ENCODE measurements at places on chromosomes 3 and 15.

- DNase-seq = no peak
Measured at GRCh38 chr15:77528290-77528967, 104.3 kb downstream of the LINGO1 start.

DNA sequence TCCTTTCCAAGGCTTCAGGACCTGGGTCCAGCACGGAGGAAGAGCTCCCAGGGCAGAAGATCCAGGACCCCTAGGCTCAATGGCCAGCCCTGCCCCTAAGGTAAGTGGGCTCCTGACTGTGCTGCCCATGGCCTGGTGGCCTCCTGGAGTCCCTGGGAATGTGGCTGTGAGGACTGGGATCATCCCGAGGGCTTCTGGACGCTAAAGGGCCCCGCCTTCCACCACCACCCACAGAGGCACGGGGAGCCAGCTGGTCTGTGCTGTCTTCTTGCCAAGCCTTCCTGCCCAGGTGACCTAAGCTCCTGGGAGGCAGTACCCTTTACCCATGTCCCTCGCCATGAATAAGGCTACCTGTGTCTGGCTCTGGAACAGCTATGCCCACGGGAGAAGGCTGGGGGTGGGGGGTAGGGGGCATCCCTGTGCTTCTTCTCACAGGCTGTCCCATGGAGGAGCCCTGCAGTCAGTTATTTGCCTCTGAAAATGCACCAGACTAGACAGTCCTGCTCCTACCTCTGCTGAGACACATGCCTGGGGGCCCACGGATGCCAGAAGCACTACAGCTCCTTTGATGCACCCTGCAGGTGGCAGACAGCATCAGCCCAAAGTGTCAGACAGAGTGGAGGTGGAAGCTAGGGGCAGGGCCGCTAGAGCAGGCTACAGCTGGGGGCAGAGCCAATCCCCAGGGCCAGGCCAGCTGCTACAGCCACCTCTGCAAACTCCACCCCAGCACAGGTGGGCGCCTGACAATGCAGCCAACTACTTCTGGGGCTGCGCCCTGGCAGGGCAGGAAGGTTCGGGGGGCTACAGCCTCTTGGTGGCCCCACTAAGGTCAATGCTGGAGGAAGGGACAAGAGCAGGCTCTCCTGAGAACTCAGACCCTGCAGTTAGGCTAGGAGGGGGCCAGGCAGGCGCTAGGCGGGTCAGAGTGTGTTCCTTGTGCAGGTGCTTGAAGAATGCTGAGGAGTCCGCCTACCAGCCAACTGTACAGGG, 90.9 kb downstream of the SEC22A start:
- no peak for DNase-seq

DNA sequence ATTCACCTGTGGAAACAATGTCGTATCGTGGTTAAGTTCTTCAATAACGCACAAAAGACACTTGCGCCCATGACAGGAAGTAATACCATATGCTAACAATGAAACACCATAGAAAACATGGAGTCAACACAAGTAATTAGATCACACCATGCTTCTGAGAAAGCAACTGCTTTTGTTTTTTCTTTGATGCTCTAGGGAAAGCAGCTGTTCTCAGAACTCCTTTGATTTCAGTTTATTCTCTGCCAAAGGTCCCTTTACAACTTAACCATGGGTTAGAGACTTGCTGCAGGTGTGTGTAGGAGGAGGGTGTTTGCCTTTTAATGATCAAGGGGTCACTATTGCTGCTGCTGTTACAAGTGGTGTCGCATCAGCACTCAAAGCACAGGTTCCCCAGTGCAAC, 324.0 kb upstream of the SLCO3A1 start:
- no peak for DNase-seq

GRCh38 chr15:36845270-36845669, 255.1 kb downstream of the MEIS2 start:
- no peak for DNase-seq

DNA sequence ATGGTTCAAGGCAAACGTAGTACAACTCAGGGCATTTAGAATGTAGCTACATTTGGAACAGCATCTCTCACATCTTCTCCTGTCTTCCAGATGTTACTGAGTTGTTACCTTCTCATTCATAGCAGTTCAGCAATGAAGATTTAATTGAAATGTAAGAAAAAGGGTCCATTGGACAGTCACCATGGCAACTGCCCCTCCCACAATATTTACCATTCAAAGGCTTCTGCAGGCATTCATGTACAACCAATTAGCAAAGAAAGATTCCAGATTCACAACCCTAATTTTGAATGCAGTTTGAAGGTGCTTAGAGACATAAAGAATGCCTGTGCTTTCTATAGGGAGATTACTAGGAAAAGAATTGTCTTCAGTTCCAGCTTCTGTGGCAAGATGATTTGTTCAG, 22.2 kb downstream of the SCN11A start:
- DNase-seq = no peak

DNA sequence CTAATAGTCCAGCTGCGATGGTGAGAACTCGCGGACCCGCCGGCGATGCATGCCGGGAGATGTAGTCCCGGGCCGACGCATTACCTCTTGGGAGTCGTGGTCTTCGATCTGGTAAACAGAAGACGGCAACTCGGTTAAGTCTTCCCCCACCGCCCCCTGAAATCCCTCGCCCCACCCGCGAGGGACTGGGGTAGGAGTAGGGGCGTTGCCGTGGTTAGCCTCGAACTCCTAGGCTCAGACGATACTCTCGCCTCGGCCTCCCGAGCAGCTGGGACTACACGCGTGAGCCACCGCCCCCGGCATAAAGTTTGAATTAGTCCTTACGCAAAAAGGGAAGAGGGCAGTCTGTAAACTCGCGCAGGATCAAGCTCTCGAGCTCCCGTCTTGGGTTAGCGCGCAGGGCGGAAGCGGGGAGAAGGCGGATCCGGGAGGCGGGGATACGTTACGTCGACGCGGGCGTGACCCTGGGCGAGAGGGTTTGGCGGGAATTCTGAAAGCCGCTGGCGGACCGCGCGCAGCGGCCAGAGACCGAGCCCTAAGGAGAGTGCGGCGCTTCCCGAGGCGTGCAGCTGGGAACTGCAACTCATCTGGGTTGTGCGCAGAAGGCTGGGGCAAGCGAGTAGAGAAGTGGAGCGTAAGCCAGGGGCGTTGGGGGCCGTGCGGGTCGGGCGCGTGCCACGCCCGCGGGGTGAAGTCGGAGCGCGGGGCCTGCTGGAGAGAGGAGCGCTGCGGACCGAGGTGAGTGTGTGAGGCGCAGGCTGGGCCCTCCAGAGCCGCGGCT, at the start of gene RAD51:
TSS of gene RAD51 (plus strand) at position 487 of the 781 bp plus-strand sequence. CDS start 3,585 bp downstream, outside the sequence.
- peak; percentile 90 for DNase-seq

DNA sequence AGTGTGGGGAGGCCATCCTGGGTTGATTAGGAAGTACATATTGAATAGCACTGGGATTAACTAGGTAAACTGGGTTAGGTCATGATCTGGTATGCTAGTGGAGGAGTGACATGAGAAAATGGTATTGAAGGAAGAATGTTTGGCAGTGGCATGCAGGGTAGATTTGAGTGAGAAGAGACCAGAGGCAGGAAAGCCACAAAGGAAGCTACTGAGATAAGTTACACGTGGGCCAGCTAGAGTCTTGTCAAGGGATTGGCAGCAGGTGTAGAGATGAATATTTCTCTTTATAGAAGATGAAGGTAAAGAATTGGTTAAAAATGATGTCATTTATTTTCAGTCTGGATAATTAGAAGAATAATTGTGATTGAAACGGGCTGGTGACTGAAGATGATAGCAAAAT, 91.0 kb upstream of the TPRG1 start:
- no peak for DNase-seq

DNA sequence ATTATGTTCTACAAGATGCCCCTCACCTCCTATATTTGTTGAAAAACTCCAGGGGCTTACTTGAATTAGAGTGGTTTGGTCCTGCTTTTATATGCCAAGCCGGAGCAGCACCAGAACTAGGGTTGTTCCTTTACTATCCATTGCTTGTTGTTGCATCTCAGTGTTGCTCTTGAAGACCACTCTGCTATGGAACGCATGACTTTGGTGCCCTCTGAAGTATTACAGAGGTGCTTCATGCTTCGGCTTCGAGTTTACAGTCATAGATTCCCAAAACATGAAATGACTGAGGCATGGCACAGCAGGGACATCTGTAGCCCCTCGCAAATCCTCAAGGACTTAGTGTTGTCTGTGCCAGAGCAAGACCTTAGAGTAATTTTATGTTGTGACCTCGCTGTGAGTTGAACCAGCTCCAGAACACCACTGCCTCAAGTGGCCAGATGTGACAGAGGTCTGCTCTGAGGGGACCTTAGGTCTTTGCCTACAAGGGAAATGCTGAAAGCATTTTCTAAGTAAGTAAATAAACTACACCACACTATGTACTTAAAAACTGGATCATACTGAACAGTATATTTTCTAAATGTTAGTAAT, 67.2 kb upstream of the SIAH2 start:
- DNase-seq = no peak

DNA sequence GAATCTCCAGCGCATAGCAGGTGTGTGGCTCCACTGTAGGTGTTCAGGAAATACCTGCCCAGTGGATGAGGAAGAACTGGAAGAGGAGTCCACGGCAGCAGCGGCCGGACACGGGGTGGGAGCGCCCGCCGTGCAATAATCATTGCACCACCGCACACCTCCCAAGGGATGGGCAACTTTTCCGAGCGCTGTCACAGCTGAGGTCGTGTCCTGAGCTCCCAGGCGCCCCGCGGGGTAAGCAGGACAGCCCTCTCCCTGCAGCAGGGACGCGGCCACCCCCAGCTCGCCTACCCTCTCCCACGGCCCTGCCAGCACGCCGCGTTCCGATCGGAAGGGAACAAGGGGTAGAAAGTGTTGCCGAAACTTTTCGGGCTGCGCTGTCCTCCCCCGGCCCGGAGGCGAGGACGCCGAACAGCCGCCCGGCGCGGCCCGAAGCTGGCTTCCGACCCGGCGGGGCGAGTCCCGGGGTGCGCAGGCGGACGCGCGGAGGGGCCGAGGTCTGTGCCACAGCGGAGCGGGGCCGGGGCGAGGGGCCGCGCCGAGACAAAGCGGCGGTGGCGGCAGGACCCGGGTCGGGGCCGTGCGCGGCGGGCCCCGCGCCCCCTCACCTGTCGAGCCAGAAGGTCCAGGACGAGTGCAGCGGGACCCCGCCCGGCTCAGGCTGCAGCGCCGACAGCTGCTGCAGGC, 475 bp downstream of the EIF4E3 start:
- DNase-seq = peak; percentile 34

DNA sequence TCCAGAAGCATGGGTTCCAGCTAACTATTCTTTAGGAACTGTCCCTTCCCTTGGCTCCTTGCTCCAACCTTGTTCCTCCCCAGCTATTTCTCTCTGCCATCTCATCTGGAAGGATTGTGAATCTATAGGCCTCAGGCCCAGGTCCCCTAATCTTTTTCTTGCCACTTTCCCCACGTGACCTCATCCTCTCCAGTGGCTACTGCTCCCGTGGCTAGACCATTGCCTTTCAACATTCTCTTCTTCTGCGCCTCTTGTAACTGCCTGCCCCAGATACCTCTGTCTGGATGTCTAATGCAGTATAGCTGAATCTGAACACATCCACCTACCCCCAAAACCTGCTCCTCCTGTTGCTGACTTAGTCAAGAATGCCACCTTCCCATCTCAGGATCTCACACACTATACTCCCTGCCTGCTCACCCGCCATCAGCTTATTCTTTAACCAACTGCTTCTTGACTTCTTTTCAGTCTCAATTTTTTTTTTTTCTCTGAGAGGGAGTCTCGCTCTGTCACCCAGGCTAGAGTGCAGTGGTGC, 5.2 kb downstream of the GPX1 start:
- DNase-seq = no peak

DNA sequence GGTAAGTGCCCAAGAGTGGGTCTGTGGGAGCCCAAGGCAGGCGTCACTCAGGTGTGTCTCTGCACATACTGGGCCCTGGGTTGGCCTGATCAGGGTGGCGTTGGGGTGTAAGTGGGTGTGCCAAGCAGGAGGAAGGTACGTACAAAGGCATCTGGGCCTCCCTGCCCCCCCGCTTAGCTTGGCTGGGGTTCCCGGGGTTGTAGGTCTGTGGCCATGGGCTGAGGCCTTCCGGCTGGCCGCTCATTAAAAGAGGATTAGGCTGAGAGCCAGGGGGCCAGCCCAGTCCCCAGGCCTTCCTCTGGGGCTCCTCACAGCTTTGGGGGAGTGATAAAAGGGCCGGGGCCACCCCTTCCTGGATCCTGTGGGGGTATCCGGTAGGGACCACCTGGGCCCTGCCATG, 13.3 kb downstream of the SEMA3F start:
- no peak for DNase-seq

GRCh38 chr3:88713233-88713691, 394.2 kb upstream of the EPHA3 start:
- DNase-seq = no peak

DNA sequence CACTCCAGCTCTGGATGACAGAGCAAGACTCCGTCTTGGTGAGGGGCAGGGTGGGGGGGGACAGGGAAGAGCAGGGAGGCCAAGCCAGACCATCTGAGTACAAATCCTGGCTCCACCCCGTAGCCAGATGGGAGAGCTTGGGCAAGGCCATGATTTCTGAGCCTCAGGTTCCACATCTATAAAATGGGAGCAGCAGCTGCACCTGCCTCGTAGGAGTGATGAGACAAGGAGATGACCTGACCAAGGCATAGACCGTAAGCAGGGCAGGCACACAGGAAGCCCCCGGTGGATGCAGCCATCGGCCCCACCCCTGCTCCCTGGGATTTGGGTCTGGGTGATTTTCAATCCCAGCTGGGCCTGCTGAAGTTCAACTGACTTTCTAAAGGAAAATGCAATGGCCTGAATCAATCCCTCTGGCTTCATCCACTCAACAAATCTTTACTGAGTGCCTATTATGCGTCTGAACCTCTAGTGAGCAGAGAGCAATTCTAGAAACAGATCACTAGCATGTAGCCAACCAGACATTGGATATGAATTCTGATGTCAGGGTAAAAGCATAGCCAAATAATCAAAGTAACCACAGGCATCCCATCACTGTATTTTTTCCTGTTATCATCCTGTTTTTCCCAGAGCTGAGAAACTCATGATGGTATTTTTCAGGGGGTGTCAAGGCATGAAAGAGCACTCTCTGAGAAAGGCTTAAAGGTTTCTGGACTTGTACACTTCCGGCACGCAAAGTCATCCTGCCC, 141.2 kb downstream of the NUP210 start:
- DNase-seq = no peak

GRCh38 chr15:76962337-76963013, 30.9 kb downstream of the RCN2 start:
- no peak for DNase-seq

- DNase-seq = no peak
Measured at GRCh38 chr15:72169236-72169920, 28.2 kb downstream of the GRAMD2A start.

DNA sequence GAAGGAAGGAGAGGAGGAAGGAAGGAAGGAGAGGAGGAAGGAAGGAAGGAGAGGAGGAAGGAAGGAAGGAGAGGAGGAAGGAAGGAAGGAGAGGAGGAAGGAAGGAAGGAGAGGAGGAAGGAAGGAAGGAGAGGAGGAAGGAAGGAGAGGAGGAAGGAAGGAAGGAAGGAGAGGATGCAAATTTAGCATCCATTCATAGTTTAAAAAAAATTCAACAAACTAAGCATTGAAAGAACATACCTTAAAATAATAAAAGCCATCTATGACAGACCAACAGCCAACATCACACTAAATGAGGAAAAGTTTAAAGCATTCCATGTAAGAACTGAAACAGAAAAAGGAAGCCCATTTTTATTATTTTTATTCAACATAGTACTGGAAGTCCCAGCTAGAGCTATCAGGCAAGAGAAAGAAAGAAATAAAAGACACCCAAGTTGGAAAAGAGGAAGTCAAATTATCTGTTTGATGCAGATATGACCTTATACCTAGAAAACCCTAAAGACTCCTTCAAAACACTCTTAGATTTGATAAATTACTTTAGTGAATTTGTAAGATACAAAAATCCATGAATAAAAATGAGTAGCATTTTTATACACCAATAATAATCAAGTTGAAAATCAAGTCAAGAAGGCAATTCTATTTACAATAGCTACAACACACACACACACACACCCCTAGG, 52.2 kb upstream of the FXR1 start:
- DNase-seq = no peak

GRCh38 chr15:78035861-78036476, 41.5 kb downstream of the TBC1D2B start:
- no peak for DNase-seq
